Globus pallidus (tissue), 1 donor: ENCODE measurements at places on chromosomes 6 and 20.

- no peak for DNase-seq
Observed at GRCh38 chr6:5152460-5152859, 67.3 kb downstream of the PPP1R3G start.

DNA sequence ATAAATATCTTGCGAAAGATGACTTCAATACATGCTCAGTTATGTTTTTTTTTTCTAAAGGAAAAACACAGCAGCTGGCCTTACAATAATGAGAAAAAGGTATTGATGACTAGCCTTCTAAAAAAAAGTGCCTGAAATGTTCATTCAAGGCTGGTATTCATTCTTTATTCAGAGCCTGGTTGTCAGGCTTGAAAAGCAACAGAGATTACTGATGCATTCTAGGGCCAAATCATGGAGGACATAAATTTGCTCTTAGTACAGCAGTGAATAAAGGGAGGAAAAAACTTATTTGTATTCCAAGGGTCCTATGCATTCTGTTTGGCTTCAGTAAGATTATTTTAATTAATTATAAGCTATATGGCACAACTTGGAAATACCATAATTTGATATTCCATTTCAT, 83.5 kb downstream of the WASF1 start:
- peak; percentile 16 for DNase-seq

- DNase-seq: no peak
Observed at GRCh38 chr6:90003941-90004340, 109.7 kb downstream of the GJA10 start.

DNA sequence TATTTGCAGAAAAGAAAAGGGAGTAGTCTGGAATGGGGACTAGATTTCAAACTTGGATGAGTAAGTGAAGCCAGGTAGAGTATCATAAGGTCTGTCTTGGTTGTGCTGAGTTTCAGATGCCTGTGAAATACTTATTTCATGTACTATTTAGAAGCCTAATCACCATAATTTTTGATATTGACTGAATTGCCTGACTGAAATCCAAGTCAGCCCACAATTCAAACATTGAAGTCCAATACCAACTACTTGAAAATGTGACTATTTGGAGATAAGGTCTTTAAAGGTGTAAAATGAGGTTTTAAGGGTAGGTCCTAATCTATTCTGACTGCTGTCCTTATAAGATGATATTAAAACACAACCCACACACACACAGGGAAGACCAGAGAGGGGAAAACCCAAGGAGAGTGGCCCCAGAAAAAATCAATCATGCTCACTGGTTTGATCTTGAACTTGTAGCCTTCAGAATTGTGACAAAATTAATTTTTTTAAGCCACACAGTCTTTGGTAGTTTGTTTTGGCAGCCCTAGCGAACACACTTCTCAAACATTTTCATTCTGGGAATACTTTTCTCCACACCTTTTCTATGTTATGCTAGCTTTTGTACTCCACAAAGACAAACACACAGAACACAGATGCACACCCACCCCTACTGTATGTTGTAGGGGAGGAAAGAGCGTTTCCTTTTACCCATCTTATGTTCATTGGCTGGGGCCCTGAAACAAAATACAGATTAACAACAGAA, 126.3 kb downstream of the HFE start:
- no peak for DNase-seq

- DNase-seq: peak; percentile 18
Observed at GRCh38 chr20:528923-529604, 14.5 kb downstream of the CSNK2A1 start.

GRCh38 chr6:35453236-35453635, 1.1 kb downstream of the FANCE start:
- DNase-seq: no peak

DNA sequence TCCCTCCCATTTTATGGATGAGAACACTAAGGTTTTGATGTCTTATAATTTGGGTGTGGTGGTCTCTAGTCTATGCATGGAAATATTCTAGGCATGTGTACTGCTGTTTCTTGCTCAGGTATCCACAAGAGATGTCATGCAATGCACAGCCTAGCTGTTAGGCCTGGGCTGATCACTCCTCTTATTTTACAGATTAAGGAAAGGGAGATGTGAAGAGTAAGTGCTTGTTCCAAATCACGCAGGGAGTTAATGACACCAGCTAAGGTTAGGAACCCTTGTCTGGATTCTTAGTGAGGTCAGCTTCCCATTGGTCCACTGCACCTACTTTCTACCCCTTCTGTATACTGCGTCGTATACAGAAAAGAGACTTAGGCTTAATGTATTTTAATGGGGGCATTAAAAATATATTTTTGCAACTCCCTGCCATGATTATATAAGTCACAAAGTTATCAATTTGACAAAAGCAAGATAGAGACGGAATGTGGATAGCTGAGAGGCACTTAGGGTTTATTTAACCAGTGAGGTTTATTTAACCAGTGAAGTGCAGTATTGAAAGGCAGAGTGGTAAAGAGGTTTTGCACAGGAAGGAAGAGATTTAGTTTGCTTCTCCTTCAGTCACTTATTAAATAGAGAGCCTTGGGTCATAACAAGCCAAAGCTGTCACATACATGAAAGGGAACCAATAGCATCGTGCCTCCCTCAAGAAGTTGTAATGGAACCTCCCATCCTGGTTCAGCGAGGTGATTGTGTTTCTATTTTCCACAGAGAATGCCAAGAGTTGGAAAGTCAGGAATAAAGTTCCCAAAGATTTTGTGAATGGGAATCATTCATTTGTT, 95.0 kb upstream of the FAM184A start:
- DNase-seq: no peak

- DNase-seq: no peak
Observed at GRCh38 chr6:7773914-7774313, 48.0 kb downstream of the BMP6 start.

- no peak for DNase-seq
Observed at GRCh38 chr6:81384921-81385320, 367.6 kb downstream of the TENT5A start.

DNA sequence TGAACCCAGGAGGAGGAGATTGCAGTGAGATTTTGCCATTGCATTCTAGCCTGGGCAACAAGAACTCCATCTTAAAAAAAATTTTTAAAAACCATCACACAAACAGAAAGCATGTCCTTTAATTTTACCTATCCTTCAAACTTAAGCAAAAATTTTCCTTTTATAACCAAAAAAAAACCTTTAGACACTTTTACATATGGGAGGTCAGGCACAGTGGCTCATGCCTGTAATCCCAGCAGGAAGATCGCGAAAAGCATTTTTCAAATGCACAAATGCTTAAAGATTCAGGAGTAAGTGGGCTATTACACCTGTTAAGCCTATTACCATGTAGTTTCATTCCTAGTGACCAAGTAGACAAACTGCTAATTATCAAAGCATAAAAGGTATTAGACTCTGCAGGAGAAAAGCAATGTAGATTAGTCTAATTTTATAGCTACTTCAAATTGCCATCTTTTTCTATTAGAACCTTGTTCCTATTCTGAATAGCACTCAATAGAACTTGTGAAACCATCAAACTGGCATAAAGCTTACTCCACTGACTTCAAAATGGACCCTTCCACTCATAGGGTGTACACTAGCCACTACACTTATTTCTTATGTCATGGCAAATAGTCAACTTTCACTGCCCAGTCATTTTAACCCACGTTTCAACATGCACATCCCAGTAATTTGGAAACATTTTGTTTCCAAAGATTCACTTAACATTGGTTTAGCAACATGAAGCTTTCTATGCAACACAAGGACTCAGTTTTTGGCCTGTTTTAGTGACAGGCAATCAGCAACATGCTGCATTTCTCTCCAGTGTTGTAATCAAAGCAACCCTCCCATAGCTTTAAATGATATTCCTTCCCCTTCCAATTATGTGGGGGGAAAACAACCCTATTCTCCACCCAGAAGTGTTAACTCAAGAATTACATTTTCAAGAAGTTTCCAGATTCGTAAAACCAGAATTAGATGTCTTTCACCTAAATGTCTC, 4.0 kb downstream of the EEF1A1 start:
- no peak for DNase-seq

- no peak for DNase-seq
Observed at GRCh38 chr6:136483906-136484305, 66.3 kb downstream of the MAP7 start.

DNA sequence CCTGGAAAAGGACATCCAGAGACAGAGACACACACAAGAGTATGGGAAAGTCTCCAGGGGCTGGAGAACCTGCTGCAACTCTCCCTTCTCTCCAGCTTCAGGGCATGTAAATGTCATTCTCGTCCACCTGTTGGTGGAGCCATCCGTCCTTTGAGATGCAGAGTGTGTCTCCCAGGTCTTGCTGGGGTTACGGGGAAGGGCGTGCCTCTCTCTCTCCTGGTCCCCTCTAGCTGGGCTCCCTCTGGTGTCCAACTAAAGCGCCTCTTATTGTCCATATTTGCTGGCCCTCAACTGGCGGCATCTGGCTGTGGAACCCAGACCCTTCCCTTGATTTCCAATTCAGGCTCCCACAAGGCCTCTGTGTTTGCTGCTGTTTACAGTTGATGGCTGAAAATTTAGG, 244.1 kb downstream of the BMP7 start:
- no peak for DNase-seq

DNA sequence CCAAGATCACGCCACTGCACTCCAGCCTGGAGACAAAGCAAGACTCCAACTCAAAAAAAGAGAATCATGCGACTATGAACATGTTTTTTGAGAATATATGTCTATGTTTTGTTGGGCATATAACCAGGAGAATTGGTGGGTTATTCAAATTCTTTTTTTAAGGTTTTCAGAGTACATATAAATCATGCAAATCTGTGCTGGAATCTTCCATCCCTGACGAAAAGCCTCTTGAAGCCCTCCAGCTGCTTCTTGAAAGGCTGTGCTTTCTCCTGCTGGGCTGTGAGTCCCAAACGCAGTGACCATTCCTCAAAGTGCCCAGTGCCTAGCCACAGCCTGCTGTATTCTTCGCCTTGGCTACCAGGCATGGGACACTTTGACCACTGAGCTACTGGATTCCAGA, 9.2 kb upstream of the RAB22A start:
- no peak for DNase-seq

GRCh38 chr6:40378071-40378724, 209.0 kb downstream of the LRFN2 start:
- no peak for DNase-seq

- DNase-seq: no peak
Observed at GRCh38 chr6:16374461-16375200, 136.2 kb downstream of the GMPR start.

- peak; percentile 12 for DNase-seq
Observed at GRCh38 chr6:20403766-20404640, 2.3 kb downstream of the E2F3 start.

DNA sequence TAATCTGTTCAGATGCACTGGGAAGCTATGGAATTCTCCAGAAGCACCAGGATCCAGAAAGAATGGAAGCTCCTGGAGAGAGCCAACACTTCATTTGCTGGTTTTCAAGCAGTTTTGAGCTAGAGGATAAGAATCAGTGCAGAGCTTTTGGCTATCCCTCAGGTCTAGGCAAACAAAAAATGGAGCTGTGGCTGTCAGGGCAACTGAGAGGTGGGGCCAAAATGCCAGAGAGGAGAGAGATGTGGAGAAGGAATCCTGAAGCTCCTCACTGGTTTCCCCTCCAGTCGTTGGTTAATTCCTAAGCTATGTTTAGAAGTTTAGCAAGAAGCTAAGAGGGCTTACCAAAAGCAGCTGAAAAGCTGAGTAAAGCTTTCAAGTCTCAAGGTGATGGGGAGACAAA, 294.2 kb upstream of the JARID2 start:
- no peak for DNase-seq

- no peak for DNase-seq
Observed at GRCh38 chr6:12335131-12335527, 45.0 kb downstream of the EDN1 start.

GRCh38 chr20:36202891-36203338, 33.4 kb upstream of the AAR2 start:
- peak; percentile 66 for DNase-seq

DNA sequence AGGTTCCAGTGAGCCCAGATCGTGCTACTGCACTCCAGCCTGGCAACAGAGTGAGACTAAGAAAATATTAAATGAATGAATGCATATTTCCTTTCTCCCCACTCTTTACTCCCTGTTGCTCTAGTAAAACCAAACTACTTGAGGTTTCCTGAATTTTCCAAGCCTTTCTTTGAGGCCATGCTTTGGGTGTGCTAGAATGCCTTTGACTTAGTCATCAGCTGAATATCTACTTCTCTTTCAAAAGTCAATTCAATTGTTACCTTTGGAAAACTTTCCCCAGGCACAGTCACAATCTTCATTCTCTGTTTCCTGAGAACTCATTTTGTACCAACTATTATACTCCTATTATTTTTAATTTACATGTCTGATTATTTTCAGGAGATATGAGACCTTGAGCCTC, 27.5 kb upstream of the CEP85L start:
- no peak for DNase-seq

- DNase-seq: no peak
Observed at GRCh38 chr20:33251496-33251895, 15.7 kb downstream of the BPIFA1 start.

DNA sequence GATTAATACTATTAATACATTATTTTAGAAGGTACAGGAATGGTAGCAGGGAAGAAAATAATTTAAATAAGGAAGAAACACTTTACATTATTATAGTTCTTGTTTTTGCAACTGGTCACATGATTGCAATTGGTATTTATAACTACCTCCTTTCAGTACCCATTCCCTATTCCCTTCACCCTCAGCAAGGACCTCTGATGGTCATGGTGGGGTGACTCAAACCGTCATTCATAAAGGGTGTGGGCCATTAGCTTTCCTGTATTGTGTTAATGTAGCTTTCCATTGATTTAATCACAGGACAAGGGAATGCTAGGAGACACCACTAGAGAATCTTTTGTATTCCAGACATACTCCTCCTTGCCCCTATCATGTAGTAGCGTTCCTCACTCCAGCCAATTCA, 47.2 kb upstream of the TMEM244 start:
- no peak for DNase-seq

GRCh38 chr6:130787726-130788500, 39.3 kb upstream of the SMLR1 start:
- no peak for DNase-seq

DNA sequence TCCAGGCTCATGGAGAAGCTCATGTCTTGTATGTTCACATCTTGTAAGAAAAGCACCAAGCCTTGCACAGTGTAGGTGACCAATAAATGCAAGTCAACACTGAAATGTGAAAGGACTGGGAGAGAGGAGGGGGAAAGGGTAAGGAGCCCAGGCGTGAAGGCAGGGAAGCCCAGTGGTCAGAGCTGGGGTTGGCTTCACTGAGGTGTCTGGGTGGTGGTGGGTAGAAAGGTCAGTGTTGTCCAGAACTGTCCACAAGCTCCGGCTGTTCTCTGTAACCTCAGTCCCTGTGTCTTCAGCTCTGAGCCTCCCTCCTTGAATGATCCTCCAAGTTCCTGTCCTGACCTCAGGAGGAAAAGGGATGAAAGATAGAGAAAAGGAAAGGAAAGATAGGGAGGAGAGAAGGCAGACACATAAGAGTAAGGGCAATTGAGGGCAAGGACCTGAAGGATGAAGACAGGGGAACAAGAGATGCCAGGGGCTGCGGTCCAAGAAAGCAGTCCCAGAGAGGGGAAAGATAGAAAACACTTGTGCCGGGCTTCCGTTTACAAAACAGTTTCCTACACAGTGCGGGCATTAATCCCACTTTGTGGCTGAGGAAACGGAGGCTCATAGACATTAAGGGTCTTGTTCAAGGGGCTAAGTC, 2.4 kb upstream of the TNXB start:
- no peak for DNase-seq

- no peak for DNase-seq
Observed at GRCh38 chr6:166279393-166279679, 28.9 kb downstream of the PRR18 start.
